ENCODE measurements at places on chromosomes 6 and 20.

- DNase-seq: peak; percentile 94
These were observed 21.9 kb upstream of the TAF8 start for GRCh38 chr6:42028234-42029061.

GRCh38 chr6:10048370-10049297 is 366.2 kb downstream of the TFAP2A start:
- no peak for DNase-seq

DNA sequence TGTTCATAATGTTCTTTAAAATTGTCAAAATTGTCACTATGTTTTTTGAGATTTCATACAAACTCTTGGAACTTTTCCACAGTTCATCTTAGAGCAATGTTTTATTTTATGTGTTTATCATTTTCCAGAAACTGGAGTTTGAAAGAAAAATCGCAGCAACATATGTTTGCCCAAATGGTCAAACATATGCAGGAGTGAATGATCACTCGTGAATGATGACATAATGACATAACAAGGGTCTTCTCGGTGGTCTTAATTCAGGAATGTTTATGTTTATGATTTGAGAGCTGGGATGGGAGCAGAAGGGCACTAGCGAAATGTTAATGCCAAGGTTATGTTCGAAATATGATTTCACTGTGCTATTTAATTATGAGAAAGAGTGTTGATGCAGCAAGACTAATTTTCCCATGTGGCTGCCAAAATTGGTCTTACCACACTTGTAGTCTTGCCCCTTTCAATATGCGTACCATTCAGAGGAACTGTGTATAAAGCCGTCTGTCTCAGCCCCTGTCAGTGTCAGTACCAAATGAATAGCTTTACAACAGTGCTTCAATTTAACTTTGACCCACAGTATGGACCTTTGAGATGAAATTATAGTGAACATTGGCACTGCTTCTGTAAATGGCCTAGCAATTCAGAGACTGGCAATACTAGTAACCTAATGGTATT is 152.3 kb downstream of the CARMIL1 start:
- no peak for DNase-seq

- no peak for DNase-seq
These were observed 2.3 kb upstream of the BICRAL start for GRCh38 chr6:42779521-42779920.

- peak; percentile 94 for DNase-seq
These were observed 38.5 kb upstream of the OGFRL1 start for GRCh38 chr6:71250099-71250602.

DNA sequence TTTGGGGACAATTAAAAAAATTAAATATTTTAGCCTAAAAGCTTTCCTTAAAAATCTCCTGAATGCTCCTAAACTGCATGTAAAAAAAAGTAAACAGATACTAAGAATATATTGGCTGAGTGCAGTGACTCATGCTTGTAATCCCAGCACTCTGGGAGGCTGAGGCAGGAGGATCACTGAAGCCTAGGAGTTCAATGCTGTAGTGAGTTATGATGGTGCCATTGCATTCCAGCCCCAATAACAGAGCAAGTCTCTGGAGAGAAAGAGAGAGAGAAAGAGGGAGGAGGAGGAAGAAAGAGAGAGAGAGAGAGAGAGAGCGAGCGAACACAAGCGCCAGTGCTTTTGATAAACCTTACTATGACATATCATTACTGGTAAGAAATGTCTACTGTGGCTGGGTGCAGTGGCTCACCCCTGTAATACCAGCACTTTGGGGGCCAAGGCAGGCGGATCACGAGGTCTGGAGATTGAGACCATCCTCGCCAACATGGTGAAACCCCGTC is 58.8 kb downstream of the FKBP5 start:
- no peak for DNase-seq

- no peak for DNase-seq
These were observed 59.6 kb downstream of the EFCAB8 start for GRCh38 chr20:32918296-32918695.

DNA sequence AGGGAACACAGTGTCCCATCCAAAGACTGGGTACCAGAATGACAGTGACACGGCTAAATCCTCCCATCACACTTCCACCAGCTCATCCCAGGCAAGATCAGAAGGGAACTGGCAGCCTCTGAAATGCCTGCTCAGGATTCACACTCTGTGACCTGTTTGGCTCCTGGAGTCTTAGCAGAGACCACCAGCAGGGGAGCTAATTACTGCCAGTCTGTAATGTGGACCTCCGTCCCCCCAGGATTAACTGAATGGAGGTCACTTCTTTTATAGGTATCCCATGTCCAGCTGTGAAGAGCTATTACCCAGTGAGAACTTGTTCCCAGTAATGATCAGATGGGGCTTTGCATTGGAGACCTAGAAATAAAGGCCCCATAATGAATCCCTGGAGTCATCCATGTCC is 45.2 kb downstream of the DEFB114 start:
- no peak for DNase-seq

- no peak for DNase-seq
These were observed 90.8 kb downstream of the TRMT11 start for GRCh38 chr6:126076992-126077664.

- no peak for DNase-seq
These were observed 201.3 kb downstream of the EPHA7 start for GRCh38 chr6:93218096-93218495.

DNA sequence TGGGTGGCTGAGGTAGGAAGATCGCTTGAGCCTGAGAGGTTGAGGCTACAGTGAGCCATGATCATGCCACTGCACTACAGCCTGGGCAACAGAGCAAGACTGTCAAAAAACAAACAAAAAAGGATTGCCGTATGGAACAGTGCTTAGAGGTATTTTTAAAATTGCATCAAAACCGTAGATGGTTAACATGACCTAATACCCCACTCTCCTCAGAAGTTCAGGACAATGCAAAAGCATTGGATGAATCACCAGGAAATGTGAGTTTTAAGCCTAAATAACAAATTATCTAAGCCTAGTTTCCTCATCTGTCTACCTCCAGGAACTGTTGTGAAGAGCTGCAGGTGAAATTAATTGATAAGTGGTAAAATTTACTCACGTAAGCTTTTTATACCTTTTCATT is 123.8 kb upstream of the ID4 start:
- peak; percentile 21 for DNase-seq

DNA sequence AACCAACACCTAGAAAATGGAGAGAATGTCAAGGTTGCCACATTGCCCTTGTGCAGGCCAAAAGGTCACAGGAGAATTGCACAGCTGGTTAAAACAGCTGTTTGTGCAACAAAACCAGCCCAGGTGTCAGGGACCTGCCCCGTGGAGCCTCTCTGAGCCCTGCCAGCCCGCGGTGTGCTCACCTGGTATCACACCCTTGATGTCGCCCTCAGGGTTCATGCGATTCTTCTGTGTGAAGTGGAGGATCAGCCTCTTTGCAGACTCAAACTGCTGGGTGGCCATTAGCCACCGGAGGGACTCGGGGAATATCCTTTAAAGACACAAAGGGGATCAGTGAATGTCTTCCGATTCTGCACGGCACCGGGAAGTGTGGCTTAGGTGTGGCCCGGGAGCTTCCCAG is 39.2 kb downstream of the PSMG4 start:
- DNase-seq: no peak

DNA sequence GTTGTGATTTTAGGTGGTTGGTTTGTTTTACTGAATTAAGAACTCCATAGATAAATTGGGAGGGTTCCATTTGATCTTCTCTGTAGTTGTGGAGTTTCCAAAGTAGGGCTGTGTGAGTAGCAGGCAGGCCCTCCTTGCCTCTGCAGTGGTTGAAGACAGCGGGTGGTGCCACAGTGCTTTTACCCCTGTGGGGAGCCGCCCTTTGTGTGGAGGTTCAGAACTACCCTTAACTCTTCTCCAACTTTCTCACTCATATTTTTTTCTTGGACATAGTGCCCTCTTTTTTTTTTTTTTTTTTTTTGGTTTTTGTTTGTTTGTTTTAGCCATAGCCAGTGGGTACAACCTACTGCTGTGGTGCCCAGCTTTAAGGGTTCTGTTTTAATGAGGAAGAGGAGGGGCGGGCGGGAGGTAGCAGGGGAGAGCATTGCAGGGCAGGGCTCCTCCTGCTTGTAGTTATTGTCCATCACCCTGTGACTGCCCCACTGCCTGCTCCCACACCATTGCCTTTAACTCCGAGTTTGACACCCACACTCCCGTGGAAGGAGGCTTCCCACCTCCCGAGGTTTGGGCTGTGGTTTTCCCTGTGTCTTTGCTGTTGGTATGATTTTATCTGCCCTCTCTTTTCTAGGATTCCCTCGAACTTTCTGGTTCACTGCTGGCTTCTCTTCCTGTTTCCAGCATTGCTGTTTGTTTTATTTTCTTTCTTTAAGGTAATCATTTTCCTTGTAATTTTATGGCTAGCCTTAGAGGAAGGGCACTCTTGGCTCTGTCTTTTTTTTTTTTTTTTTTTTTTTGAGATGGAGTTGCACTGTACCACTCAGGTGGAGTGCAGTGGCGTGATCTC is 50.7 kb downstream of the TIAM2 start:
- DNase-seq: no peak

GRCh38 chr6:154842833-154843232 is 109.6 kb downstream of the SCAF8 start:
- no peak for DNase-seq

DNA sequence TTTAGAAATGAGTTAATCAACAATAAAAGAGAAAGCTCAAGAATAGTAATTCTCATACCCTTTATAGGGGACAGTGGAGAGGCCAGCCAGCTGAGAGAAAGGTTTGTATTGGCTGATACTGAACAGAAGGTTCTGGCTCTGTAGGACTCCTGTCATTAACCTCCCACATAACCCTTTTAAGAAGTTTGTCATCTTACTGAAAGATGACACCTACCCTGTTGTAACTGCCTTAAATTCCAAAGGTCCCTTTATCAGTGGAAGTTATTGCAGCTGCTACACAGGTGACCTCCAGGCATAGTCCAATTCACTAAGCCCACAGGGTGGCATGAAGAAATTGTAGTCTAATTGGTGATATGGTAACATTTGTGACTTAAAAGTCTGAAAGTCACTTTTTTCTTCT is 790.1 kb downstream of the TENT5A start:
- no peak for DNase-seq

- no peak for DNase-seq
These were observed 81.0 kb upstream of the FOXQ1 start for GRCh38 chr6:1230689-1231605.

DNA sequence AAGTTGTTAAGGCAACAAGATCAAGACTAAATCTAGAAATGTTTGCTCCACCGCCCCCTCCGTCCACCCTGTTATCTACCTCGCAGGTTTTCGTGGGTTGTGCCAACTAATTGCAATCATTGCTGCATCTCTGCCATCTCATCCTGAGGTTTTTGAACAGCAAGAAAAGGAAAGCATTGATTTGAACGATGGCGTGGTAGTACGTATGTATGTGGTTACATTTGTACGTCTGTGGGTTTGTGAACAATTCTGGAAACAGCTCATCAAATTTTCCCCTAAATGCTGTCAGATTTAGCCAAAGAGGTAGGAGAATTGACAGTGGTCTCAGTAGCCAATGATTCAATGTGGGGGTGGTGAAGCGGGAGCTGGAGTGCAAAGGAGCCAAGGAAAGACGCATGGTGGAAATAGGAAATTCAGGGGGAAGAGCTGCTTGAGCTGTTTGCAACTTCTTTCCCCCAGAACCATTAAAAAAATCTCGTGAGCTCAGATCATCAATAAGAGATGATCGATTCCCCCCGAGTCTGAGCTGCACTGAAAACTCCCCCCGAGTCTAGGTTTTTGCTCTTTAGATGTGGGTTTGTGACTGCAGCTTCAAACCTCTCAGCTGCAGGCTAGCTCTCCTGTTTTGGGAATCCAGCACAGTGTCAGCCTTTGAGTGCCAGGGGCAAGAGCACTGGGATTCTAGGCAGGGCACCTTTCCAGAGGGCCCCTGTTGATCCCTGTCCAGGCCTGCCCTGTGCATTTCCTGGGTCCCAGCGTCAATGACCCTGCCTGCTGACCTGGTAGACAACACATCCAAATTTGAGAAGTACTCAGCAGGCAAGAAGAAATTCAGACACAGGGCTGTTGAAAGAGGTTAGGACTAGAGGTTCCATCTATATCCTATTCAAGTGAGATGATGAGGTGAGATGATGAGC is 72.6 kb upstream of the LY86 start:
- no peak for DNase-seq

GRCh38 chr6:127484212-127484863 is 25.1 kb upstream of the KIAA0408 start:
- DNase-seq: peak; percentile 76

DNA sequence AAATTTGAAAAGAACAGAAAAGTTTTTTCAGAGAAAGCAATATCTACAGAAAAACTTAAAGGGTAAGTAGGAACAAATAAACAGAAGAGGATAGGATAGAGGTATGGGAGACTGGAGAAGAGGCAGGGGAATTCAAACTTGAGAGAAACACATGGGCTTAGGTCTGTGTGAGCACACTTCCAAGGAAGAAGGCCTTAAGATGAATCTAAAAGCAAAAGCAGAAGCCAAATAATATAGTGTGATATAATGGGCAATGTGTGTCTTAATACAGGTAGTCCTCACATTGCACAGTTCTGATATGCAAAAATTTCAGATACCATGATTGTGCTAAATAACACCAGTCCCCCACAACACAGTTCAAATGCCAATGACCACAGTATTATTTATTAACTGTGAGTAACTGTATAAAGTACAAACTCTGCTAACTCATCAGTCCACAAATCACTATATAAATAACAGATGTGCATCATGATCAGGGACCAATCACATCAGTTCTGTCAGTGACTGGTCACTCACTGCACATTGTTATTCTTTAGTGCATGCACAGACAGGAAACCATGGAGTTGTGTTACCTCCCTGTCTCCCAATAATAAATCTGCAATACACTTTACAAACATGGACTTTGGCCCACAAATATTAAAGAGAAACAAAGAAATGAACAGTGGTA is 18.6 kb downstream of the SNX14 start:
- DNase-seq: peak; percentile 84

- DNase-seq: no peak
These were observed 214.3 kb downstream of the TFAP2C start for GRCh38 chr20:56843386-56843785.

GRCh38 chr6:152587473-152587872 is 49.7 kb downstream of the SYNE1 start:
- no peak for DNase-seq

DNA sequence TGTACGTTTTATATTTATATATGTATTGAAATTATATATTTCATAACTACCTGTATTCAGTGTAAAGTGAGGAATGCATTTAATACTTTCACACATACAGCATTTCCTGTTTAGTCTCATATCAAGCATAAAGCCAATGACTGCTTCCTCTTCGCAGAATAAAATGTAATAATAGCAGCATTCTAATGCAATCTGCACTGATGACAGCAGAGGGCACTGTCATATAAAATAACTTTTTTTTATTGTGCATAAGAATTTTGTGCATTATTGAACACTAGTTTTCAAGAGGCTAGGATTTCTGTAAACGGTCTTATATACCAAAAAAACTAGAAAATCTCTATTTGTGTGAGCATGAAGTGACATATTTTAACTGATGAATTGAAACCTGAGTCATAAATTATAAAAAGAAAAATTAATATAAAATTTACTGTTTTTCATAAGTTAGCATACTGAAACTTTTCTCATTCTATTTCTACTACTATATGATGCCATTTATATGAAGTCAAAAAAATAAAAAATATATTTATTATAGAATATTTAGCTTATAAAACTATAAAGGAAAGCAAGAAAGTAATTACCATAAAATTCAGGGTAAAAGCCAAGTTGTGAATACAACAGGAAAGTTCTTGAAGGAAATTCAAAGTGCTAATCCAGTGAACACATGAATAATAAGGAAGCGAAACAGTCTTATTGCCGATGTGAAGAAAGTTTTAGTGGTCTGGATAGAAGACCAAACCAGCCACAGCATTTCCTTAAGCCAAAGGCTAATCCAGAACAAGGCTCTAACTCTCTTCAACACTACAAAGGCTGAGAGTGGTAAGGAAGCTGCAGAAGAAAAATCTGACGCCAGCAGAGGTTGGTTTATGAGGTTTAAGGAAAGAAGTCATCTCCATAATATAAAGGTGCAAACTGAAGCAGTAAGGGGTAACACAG is 36.3 kb downstream of the RNF146 start:
- peak; percentile 46 for DNase-seq

All from iris pigment epithelial cell (primary cell).